ENCODE measurements at places on chromosomes 12 and 14.

DNA sequence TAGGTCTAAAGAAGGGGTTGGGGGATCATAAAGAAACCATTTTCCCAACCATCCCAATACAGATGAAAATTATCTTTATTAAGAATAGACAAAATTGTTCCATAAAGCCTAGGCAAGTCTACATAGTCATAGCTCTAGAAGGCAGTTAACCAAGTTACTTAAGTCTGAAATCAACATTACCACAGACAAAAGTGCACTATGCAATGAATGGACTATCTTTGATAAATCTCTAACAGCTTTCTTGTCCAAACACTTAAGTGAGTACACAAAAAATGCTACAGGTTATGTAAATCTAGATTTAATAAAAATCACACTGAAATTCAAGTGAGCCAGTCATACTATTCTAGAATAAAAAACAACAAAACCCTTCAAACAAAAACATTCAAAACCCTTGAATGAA, 87.0 kb upstream of the GPHB5 start:
- DNase-seq: no peak

GRCh38 chr12:111720457-111720856, 34.6 kb downstream of the ACAD10 start:
- no peak for DNase-seq

DNA sequence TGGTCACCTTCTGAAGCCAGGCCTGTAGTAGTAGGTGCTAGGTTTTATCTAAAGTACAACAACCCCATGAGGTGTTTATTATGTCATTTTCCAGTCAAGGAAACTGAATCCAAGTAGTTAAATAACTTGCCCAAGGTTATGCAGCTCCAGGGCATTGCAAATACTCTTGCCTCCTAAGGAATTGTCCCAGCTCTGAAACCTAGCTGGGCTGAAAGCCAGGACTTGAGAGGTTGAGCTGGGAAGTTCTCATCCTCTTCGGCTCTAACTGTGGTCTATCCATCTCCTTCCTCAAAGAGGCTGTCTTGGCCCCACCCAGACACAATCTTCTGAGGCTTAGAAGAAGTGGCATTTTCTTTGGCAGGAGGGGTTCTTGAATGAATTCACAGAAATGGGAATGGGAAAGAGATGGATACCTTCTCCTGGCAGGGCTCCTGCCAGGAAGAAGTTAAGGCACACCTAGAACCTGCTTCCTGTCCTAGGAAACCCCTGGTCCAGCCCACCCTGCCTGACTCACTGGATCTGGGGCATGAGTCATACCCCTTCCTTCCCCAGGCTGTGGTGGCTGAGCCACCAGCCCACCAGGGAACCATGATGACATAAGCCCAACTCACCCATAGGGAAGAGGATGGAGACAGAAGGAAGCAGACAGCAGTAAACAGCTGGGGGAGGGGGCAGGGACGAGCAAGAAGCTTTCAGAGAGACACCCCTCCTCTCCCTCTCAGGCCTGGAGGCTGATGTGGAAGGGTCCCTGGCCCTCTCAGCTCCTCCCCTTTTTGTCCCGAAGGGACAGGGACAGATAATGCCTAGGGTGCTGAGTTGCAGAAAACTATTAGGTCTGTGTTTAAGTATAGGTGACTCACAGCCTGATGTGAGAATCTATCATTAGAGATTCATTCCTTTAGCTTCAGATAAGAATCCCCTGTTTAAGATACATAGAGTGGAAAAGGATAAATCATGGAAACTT, 2.1 kb upstream of the PLEK2 start:
- no peak for DNase-seq

- DNase-seq: no peak
These were observed 10.8 kb downstream of the ITPK1 start for GRCh38 chr14:93104961-93105360.

GRCh38 chr14:36723530-36723929, 61.9 kb downstream of the PAX9 start:
- DNase-seq: no peak

DNA sequence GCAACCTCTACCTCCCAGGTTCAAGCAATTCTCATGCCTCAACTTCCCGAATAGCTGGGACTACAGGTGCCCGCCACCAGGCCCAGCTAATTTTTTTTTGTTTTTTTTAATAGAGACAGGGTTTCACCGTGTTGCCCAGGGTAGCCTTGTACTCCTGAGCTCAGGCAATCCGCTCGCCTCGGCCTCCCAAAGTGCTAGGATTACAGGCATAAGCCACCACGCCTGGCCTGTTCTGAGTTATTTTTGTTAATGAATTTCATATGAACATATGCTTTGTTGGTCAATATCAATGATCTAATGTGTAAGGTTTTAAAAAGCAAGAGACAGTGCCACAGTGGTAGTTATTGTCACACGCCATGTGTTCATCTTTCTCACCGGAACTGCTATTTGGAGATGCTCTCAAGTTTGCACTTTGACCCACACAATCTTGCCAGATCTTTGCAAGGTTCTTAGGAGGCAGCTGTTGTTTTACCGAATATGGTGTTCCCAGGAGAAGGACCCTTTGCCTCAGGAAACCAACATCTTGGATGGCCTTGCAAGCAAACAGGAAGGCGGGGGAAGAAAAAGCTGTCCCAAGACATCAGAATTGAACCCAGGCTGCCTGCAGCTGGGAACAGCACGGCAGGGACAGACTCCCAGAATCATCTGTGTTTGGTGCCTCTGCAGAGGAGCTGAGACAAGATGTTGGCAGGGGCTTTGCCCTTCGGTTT, 30.0 kb downstream of the GALNT16 start:
- no peak for DNase-seq

DNA sequence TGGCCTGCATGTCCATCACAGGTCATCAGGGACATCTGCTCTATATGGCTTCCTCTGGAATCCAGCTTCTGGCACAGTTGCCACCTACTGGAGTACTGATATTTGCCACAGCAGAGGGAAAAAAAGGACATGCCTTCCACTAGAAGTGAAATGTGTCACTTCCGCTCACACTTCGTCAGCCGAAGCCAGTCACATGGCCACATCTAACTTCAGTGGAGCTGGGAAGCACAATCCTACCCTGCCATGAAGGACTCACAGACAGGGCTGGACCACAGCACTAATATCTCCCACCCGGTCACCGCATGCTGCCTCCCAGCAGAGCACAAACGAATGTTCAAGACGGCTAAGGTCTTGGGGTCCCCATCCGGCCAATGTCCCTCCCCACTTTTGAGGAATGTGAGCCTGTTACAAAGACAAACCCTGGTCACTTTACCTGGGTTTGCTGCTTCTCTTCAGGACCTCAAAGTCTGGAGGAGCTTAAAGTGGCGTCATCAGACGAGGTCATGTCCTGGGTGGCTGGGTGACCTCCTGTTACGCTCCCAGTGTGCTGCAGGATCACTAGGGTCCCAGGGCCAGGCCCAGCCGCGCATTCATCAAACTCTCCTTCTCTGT, 98.6 kb downstream of the GCH1 start:
- no peak for DNase-seq

DNA sequence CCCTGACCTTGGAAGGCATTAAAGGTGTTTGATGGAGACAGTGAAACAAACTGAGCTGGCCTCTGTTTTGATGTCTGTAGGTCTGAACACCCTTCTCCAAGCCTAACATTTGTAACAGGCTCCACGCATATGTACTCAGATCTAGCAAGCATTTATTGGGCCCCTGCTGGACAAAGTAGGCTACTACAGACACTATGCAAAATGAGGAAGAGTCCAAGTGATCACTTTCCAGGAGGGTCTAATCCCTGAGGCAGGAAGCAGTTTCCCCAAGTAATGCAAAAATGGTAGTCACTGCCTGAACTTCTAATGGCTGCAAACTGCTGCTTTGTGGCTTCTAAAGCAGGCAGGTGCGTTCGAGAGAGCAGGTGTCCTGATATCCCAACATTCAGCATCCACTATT, 405.8 kb downstream of the MED13L start:
- peak; percentile 46 for DNase-seq

DNA sequence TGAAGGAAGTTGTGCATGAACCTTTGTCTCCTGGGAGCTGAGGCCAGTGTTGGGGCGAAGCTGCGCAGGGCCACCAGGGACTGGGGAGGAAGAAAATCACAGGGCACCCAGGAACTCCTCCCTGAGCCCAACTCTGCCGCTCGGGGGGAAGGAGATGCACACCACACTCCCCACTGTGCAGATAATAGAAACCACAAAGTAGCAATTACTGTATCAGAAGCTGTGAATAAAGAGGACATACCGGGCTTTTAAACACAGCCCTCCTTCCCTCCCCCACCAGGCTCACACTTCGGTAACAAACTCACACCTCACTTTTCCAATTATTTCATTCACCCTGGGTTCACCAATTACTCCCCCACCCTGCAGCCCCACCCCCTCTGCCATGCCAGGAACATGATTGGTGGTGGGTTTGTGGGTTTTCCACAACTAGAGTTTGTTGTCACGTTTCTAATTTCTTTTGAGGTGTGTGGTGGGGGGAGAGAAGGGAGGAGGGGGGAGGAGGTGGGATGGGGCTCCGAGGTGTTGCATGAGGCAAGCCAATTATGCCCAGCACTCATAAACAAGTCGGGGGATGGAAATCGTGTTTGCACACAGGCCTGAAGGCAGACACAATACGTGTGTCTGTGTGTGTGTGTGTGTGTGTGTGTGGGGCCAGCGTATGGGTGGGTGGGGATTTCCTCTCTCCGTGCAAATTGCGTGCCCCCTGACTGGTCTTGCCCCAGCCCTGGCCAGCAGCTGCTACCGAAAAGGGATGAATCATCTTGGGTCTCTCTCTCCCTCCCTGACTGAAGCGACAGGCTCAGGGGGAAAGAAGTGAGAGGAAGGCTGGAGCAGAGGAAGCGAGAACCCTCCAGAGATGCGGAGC, 103.3 kb downstream of the RBM19 start:
- DNase-seq: peak; percentile 25

- no peak for DNase-seq
These were observed 11.5 kb upstream of the HELB start for GRCh38 chr12:66290716-66291200.

DNA sequence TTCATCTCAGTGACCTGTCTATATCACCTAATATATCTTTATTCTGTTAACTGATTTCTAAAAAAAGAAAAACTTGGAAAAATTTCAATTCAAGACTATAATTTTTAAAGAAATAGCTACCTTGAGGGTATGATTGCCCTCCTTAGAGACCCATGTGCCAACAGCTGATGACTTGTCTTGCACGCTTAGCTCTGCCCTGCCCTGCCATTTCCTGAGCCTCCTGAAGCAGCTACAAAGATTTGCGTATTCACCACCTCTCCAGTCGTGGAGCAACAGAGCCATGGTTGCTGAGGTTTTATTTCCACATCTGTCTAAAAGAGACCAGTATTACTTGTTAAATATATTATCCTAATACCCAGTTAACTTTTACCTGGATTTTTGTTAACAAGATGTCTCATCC, 91.7 kb upstream of the ATF1 start:
- no peak for DNase-seq

DNA sequence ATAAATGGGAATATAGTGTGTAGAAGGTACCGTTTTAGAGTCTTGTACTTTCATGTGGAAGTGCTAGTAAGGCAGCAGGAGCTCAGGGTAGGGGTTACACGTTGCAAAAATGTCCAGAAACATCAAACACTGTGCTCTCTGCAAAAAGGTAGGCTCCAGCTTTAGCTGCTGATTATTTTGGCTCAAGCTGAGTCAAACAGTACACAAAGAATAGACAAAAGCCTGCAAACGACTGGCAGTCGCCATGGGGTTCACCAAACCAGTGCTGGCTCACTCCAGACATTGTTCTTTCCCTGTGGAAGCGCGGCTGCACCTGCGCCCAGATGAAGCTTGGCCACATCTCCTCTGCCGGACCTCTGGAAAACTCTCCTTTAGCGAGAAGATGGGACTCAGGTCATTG, 45.3 kb upstream of the NAA30 start:
- no peak for DNase-seq

GRCh38 chr12:52186118-52186840, 5.5 kb downstream of the KRT80 start:
- no peak for DNase-seq

DNA sequence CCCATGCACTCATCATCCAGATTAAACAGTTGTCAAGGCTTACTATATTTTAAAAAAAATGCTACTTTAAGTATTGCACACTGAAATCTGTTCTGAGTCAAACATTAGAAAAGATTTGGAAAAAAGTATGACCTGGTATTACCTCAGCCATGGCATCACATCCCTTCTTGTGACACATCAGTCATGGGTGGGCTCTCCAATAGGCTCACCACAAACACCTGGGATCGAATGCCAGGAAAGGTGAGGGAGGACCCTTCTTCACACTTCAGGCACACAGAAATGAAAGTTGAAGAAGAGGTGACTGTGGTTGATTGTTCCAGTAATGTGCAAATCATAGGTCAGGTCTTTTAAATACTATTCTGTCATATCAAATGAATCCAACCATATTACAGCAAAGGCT, 36.6 kb upstream of the GZMB start:
- no peak for DNase-seq

- no peak for DNase-seq
These were observed 1.2 kb upstream of the LRP1-AS start for GRCh38 chr12:57148469-57149244.

Data from germinal center (tissue), 1 donor.